ENCODE measurements at places on chromosomes 3 and 15.
A peak's percentile ranks its signal among the peaks of the same experiment; 100 is the strongest.

DNA sequence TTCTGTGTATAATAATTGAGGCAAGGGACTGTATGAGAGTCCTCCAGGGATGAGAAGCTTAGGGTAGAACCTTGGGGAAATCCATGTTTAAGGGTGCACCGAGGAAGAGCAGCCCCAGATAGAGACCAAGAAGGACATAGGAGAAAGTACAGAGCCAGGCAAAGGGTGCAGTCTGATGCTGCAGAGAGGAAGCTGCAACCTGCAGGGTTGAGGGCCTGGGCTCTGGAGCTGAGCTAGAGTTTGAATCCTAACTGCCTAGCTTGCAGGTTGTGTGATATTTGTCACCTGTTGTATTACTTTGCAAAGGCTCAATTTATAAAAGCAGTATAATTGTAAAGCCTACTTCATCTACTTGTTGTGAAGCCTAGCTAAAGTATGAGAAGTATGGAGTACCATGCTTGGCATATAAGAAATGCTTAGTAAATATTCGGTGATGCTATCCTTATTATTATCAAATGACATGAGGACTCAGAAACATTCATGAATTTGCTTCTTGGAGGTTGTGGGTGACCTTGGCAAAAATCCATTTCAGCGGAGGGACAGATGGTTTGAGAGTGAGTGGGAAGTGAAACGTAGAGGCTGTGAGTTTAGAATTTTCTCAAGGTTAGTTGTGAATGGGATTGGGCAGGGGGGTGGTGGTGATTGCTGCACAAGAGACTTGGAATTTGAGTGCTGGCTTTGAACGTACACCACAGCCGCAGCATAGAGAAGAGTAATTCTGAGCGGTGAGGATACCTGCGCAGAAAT is 43.8 kb downstream of the PLCL2 start:
- no peak for DNase-seq

GRCh38 chr3:120470870-120471269 is 20.1 kb upstream of the FSTL1 start:
- no peak for DNase-seq

- peak; percentile 91 for DNase-seq
These were observed 23.0 kb upstream of the CLDN1 start for GRCh38 chr3:190345027-190345821.

- no peak for DNase-seq
These were observed 674.0 kb downstream of the OTOL1 start for GRCh38 chr3:162170581-162170980.

GRCh38 chr3:3365716-3366115 is 186.2 kb upstream of the CRBN start:
- no peak for DNase-seq

DNA sequence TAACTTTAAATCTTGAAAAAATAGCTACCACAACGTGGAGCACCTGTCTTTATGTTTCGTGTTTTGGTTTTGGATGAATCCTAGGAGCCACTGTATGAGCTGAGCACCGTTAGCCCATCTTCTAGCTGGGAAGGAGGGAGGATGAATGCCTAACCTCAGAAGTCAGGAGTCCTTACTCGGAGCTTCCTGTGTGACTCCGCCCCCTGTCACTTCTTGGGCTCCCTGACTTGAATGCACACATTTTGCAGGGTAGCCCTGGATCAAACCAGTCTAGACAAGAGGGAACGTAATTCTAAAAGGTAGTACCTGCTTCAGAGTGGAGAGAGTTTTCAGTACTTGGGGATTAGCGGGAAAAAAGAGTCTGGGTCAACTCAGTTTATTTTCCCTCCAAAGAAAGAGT is 5.3 kb downstream of the GABRA5 start:
- no peak for DNase-seq

DNA sequence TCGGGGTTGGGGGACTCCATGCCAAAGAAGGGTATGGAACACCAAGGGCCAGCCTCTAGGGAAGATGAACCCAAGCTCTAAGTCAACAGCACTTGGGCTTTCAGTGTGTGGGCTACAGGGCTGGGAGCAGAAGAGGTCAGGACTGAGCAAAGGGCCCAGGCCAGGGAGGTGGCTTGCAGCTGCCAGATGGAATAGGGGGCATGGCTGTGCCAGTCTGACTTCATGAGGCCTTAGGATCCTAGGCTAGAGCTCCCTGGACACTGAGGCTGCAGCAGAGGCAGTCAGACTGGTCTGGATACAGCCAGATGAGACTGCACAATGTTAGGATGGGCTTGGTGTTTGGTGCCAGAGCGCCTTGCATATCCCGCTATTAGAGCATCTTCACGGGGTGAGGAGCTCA is 3.8 kb downstream of the RASGRF1 start:
- no peak for DNase-seq

DNA sequence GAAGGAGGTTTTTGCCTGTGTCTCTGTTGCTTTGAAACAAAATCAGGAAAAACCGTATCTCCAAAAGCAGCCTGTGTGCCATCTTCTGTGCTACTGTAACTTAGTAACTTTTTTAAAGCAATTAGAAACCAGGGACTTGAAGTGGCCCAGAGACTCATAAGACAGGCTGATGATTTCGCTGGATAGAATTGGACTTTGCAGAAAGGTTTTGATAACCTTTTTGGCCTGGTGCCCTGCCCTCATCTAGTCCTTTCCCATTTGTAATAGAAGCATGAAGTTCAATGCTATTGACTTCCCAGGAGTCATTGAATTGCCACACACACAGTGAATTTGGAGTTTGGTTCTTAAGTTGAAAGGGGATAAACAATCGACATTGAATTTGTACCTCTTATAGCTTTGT is 157.2 kb downstream of the PTPRG start:
- no peak for DNase-seq

- no peak for DNase-seq
These were observed 17.3 kb downstream of the C3orf18 start for GRCh38 chr3:50550079-50550736.

- DNase-seq, result no peak
These were observed 14.1 kb downstream of the SPSB4 start for GRCh38 chr3:141065258-141065657.

- DNase-seq, result no peak
These were observed 172.8 kb downstream of the KCNMB2 start for GRCh38 chr3:178709051-178709450.

GRCh38 chr3:145639003-145639606 is 521.9 kb downstream of the PLOD2 start:
- no peak for DNase-seq

GRCh38 chr3:22101351-22101750 is 350.3 kb upstream of the ZNF385D start:
- no peak for DNase-seq

DNA sequence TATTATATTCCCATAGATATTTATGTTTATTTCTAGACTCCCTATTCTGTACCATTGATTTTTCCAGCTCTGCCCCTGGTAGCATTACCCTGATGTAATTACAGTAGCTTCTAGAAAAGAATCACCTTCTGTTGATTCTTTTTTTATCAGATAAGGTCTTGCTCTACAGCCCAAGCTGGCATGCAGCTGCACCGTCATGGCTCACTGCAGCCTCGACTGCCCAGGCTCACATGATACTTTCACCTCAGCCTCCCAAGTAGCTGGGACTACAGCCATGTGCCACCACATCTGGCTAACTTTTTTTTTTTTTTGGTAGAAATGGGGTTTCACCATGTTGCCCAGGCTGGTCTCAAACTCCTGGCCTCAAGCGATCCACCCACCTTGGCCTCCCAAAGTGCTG is 41.8 kb downstream of the SLC24A1 start:
- no peak for DNase-seq

DNA sequence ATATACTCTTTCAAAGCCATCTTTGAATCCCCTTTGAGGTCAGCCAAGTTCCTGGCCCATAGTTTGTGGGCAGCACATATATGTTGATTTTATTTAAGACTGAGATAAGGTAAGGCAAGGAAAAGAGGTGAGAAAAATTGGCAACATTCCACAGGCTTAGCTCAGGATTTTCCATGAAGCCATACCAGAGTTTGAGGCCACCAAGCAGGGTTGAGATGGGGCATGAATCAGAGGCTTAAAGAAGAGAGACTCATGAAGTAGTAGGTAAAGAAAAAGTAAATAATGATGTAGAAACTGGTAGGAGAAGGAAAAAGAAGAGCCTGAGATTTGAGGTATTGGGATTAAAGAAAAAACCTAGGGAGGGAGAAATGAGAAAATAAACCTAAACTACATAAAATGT is 89.2 kb downstream of the MYO5A start:
- DNase-seq, result no peak

DNA sequence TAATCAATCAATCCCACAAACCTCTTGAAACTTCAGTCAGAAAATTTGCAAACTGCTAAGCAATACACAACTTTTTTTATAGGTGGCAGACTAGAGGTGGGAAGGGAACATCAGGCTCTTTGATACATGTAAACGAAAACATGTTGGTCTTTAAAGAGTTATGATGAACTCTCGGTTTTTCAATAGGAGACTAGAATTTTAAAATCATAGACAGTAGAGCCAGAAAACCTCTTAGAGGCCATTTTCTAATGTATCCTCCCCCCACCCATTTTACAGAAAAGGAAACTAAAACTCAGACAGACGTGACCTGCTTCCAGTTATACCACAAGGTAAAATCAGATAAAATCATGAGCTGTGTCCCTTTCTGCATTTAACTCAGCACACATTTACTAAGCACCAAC is 179.1 kb upstream of the LPP start:
- DNase-seq, result no peak

DNA sequence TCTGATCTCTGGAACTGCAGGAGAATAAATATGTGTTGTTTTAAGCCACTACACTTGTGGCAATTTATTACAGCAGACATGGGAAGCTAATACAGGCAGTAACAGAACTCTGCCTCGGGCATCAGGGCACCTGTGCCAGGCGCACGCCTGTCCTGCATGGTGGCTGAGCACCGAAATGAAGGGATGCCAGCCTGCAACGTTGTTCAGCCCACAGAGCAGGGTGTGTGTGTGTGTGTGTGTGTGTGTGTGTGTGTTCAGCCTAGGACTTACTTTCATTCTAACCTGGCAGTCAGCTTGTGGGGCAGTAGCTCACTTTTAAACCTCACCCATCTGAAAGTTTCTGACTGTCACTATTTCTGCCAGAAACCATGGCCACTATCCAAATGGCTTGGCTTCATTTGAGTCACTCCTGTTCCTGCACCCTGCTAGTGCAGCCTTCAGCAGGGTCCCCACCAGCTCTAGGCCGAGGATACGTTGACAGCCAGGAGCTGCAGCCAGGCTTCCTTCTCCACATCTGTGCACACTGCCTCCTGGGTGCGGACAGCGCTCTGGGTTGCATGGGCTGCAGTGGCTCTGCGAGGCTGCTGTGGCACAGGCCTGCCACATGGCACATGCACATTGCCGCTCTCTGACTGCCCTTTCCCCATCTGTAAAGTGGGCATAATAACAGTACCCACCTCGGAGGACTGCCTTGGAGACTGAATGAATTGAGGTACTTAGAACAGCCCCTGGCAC is 4.5 kb downstream of the UROC1 start:
- DNase-seq, result no peak

GRCh38 chr3:37538747-37539146 is 322.9 kb upstream of the CTDSPL start:
- no peak for DNase-seq

DNA sequence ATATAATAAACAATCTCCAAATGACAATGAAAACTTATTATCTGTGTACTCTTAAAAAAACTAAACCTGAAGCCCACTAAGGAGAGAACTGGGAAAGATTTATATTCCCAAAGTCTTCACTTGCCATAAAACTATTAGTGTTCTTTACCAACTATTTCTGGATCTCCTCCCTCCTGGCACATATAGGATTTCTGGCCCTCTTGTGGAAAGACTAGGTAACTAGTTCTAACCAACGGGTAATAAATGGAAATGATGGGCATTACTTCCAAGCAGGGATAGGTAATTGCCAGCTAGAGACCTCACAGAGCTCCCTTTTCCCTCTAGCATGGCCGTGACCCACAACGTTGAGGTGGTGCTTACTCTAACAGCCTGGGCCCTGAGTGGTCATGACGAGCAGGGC is 110.1 kb downstream of the DNAH12 start:
- DNase-seq, result no peak

DNA sequence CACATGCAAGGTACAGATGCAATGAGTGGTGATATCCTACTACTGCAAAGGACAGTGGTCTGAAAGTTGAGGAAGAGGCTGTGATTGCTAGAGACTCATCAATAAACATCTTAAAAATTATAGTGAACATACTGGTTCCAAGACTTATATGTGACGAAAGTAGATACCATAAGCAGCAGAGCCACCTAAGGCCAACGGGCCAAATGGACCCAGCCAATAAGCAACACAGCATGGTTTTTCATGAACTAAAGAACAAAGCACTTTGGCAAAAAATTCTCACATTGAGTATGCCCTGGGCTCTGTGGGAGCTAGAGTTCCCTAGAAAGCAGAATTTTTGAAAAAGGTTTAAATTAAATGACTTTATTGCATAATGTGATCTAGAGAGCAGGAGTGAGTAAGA is 272.1 kb downstream of the SI start:
- no peak for DNase-seq

DNA sequence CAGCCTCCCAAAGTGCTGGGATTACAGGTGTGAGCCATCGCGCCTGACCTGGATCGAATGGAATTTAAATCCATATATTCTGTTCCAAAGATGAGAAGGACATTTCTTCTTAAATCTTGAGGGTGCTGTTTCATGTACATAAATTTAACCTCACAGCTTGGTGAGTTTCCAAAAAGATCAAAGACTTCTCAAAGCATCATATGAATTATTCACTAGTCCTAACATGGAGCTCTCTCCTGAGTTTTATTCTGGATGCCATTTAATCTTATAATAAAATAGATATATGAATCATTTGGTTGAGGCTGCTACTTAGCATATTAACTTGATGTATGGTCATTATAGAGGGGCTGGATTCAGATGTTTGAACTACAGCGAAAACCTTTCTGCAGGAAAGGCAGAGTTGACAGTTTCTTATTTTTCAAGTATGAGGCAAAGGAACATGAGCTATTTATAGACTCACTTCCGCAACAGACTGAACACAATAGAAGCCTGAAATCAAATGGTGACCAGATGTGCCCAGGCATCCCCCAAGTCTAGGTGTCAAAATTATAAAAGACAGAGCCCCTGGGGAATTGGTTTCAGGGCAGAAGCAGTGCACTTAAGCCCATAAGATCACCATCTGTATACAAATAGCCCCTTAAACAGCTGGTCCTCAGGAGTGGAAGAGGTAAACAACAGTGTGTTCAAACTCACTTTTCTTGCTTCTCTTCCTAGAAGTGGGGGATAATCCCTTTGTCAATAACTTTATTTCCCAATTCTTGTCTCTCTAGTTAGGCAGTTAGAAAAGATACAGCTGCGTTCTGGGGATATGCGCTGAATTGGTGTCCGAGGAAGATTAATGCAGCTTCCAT is 29.7 kb downstream of the STARD9 start:
- DNase-seq, result no peak

- no peak for DNase-seq
These were observed 9.2 kb upstream of the HHLA2 start for GRCh38 chr3:108287146-108287545.

GRCh38 chr15:70832176-70832575 is 21.8 kb downstream of the LARP6 start:
- no peak for DNase-seq
